ENCODE measurements at places on chromosomes 11 and 22. TPM values are rescaled to one million over a fixed set of nuclear protein-coding genes. Genes with fewer than 3 reads are reported as not detected.
A peak's percentile ranks its signal among the peaks of the same experiment; 100 is the strongest.

- no peaks in the 10 kb centered on the region for H3K4me1 ChIP-seq
- H3K4me3 ChIP-seq, result no peak overlapping the region
- no peaks in the 10 kb centered on the region for H3K27me3 ChIP-seq
- no peak overlapping the region for H3K27ac ChIP-seq
Measured at GRCh38 chr11:27847496-27847895, 147.2 kb upstream of the BDNF start.

DNA sequence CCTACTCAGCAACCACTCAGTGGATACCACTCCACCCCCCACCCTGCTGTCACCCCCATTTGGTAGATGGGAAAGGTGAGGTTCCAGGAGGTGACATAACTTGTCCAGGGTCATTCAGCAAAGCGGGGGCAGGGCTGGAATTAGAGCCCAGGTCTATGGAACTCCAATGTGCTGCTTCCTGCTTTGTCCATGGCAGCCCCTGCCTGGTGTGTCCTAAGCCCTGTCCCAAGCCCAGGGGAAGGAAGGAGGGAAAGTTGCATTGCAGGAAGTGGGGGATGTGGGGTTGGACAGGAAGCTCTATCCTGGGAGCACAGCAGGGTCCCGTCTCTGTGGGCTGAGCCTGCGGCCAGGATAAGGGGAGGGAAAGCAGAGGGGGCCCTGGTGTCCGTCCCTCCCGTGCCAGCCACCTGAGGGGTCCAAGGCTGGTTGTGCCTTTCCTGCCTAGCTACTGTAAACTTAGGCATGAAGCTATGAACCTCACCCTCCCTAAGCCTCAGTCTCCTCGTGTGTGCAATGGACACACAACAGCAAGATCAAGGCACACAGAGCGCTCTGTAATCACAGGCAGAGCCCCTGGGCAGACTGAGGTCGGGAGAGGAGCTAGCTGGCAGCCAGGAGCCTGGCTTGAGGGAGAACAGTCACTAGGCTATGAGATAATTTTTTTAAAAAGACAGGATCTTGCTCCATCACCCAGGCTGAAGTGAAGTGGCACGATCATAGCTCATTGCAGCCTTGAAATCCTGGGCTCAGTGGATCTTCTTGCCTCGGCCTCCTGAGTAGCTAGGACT lies 12.9 kb downstream of the GAL3ST1 start:
- no peaks in the 10 kb centered on the region for H3K27me3 ChIP-seq
- no peaks in the 10 kb centered on the region for H3K4me1 ChIP-seq
- no peak overlapping the region for H3K27ac ChIP-seq
- no peak for DNase-seq
- H3K4me3 ChIP-seq, result no peak overlapping the region

DNA sequence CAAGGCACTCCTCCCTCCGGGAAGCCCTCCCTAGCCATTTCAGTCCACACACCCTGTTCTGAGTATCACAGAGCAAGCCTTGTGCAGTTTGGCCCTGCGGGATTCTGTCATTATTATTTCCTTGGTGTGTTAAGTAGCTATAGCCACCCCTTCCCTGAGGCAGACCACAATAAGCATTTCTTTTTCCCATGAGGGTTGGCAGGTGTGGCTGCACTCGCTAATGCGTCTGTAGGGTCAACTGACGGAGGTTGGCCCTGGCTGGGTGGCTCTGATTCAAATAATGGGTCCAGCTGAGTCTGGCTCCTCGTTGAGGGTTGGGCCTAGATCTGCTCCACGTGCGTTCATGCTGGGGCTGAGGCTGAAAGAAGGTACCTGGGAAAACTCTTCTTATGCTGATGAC lies 5.1 kb downstream of the F2 start:
- no peaks in the 10 kb centered on the region for H3K4me1 ChIP-seq
- H3K27ac ChIP-seq, result no peak overlapping the region
- H3K27me3 ChIP-seq, result no peaks in the 10 kb centered on the region
- DNase-seq, result no peak
- no peaks in the 10 kb centered on the region for H3K36me3 ChIP-seq

DNA sequence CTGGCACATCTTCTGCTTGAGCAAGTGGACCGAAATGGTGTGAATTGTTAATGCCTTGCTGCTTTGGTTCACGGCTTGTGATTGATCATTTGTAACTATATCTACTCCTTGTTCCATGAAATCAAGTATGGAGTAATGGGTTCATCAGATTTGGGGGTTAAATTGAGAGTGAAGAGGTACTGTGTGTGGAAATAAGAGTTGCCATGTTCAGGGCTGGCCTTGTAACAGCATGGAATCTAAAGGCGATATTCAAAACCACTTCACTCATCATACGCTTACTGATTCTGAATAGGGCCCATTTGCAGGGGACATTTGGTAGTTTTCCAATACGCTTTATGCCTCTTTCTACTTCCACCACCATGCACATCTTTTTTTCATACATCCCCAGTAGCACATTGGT lies 122.2 kb downstream of the DCDC1 start:
- no peaks in the 10 kb centered on the region for H3K27me3 ChIP-seq
- no peaks in the 10 kb centered on the region for H3K36me3 ChIP-seq
- no peak overlapping the region for H3K4me3 ChIP-seq
- no peaks in the 10 kb centered on the region for H3K4me1 ChIP-seq
- H3K27ac ChIP-seq, result no peak overlapping the region

- DNase-seq, result no peak
- H3K27ac ChIP-seq, result peak overlapping the region; percentile 82
- peaks cover 49% of the 10 kb centered on the region for H3K4me1 ChIP-seq
- H3K36me3 ChIP-seq, result no peaks in the 10 kb centered on the region
- H3K27me3 ChIP-seq, result no peaks in the 10 kb centered on the region
Measured at GRCh38 chr22:45310331-45310976, 720 bp downstream of the FAM118A start.

DNA sequence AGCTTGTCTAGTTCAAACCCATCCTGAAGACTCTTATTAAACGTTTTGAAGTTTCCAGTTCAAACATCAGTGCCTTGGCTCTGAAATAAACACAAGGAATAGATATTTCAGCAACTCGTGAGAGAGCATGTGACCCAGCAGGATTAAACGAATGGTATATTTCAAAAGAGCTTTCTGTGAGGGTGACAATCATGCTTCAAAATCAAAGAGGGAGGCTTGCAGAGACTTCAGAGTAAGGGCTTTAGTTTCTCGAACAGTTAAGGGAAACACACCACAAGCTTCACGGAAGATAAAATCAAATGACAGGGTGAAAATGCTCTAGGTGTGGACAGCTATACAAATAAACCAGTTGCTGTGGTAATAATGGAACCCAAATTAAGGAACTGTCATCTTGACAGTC lies 1.4 kb downstream of the HPS4 start:
- no peak overlapping the region for H3K4me3 ChIP-seq
- H3K36me3 ChIP-seq, result peaks cover 6% of the 10 kb centered on the region
- H3K4me1 ChIP-seq, result peaks cover 72% of the 10 kb centered on the region
- no peak for DNase-seq

DNA sequence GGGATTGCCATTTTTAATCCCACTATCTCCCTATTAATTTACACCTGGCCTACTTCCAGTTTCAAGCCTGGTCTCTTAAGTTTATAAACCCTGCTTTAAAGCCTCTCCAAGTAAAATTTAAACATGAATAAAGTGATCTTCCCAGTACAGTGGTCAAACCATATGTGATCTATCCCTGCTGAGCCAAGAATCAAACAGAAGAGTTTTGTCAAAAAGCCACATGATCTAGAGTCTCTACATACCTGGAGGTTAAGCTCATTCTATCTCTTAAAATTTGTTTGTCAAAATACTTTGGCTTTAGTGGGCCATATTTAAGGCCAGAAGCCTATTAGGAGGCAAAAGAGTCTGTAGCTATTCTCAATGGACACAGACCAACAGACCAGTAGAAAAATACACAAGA lies 42.9 kb upstream of the DDI1 start:
- H3K36me3 ChIP-seq, result no peaks in the 10 kb centered on the region
- H3K27ac ChIP-seq, result no peak overlapping the region
- no peaks in the 10 kb centered on the region for H3K4me1 ChIP-seq
- no peak overlapping the region for H3K4me3 ChIP-seq
- no peaks in the 10 kb centered on the region for H3K27me3 ChIP-seq

GRCh38 chr11:110908401-110909105 lies 196.3 kb upstream of the ARHGAP20 start:
- no peaks in the 10 kb centered on the region for H3K27me3 ChIP-seq
- no peak overlapping the region for H3K4me3 ChIP-seq
- H3K4me1 ChIP-seq, result peaks cover 21% of the 10 kb centered on the region
- no peak overlapping the region for H3K27ac ChIP-seq

GRCh38 chr11:79336797-79337517 lies 103.9 kb downstream of the TENM4 start:
- no peaks in the 10 kb centered on the region for H3K36me3 ChIP-seq
- H3K4me3 ChIP-seq, result no peak overlapping the region
- no peaks in the 10 kb centered on the region for H3K27me3 ChIP-seq

- peaks cover 13% of the 10 kb centered on the region for H3K4me1 ChIP-seq
- H3K4me3 ChIP-seq, result peak overlapping the region; percentile 86
- no peak for DNase-seq
- H3K27ac ChIP-seq, result peak overlapping the region; percentile 83
- peaks cover 27% of the 10 kb centered on the region for H3K36me3 ChIP-seq
Measured at GRCh38 chr11:67606093-67606491, 644 bp upstream of the NDUFV1 start.

GRCh38 chr11:46248289-46249102 lies 29.0 kb upstream of the CREB3L1 start:
- H3K4me3 ChIP-seq, result no peak overlapping the region
- H3K27me3 ChIP-seq, result no peaks in the 10 kb centered on the region
- no peaks in the 10 kb centered on the region for H3K36me3 ChIP-seq
- no peak overlapping the region for H3K27ac ChIP-seq

DNA sequence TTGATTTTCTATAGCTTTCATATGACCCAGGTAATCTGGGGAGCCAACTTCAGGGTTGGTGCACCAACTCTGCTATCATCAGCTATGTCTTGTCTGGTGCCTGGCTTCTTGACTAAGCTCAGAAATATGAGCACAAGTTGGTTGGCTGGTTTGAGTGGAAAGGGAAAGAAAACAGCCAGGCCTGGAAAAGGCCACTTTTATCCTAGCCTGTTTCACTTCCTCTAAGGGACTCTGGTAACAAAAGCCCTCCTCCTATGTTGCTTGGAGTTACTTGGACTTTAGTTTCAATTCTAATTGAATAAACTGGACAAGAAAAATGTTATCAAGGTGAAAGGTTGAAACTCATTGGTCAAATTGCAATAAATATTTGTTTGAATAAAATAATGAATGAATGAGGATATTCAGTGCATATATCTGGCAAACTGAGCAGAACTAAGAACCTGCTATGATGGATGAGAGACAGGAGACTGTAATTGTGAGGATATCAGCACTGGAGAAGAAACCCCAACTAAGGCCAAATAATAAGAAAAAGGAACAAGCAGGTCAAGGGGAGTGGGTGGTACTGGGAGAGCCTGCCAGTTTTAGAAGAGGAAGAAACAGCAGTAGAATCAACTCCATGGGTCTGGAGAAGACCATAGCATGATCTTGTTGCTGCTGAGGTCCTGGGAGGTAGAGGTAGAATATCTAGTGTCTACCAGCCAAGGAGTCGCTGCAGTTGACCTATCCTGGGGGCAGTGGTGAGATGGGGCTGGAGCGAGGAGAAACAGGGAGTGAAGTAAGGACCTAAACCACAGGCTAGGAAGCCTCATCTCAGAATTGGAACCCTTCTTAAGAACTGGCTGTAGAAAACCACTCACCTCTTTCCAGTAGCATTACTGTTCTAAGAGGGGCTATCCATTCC lies 8.2 kb downstream of the ROBO4 start:
- no peaks in the 10 kb centered on the region for H3K27me3 ChIP-seq
- no peak for DNase-seq
- no peak overlapping the region for H3K27ac ChIP-seq
- H3K4me3 ChIP-seq, result no peak overlapping the region
- no peaks in the 10 kb centered on the region for H3K36me3 ChIP-seq

GRCh38 chr22:23548501-23549197 lies 31.4 kb downstream of the IGLL1 start:
- no peaks in the 10 kb centered on the region for H3K27me3 ChIP-seq
- H3K4me3 ChIP-seq, result no peak overlapping the region
- no peak for DNase-seq

- no peaks in the 10 kb centered on the region for H3K27me3 ChIP-seq
- no peaks in the 10 kb centered on the region for H3K36me3 ChIP-seq
- no peak for DNase-seq
- H3K4me3 ChIP-seq, result no peak overlapping the region
- no peaks in the 10 kb centered on the region for H3K4me1 ChIP-seq
Measured at GRCh38 chr11:114912826-114913225, 234.5 kb downstream of the NXPE2 start.

DNA sequence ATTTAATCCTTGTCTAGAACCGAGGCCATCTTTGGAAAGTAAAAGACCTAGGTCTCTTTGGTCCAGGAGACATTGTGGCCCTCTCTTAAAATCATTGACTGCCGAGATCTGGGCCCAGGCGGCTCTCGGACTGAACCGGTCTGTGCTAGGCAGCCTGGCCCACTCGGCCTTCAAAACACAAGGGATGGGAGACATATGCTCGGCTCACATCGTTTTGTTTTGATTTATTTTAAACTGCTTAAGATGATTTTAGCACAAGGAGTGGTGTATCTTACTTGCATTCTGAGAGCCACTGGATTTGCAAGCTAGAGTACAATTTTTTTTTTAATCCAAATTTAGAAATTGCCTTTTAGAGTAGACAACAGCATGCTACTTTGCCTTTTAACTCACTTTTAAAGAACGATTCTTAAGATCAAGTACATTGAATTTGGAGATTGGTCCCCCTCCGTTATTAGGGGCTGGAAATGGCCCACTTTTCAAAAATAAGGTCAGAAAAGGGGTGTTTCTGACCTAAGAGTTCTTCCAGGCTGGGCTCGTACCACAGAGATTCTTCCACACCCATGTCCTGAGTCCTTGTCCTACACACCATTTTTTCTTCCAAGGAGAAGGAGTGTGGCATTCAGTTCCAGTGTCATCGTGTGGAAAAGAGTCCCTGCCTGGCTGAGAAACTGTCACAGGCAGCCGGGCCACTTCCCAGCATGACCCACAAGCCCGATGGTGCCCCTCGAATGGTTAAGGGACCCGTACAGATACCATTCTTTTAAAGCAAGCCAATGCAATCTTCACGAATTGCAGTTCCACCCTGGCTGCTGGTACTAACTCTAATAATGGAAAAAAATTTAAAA lies 80.5 kb upstream of the WNT7B start:
- no peaks in the 10 kb centered on the region for H3K27me3 ChIP-seq
- H3K27ac ChIP-seq, result peak overlapping the region; percentile 65
- no peak overlapping the region for H3K4me3 ChIP-seq
- no peaks in the 10 kb centered on the region for H3K36me3 ChIP-seq

Gene MUC5B
- not detected for total RNA-seq

Gene KCNE3
- total RNA-seq, result 0.28 TPM

Gene OR51I1
- total RNA-seq, result not detected

Gene F2
- not detected for total RNA-seq

Gene ELF5
- total RNA-seq, result not detected

Gene SORL1
- total RNA-seq, result 660 TPM

Gene ACRV1
- total RNA-seq, result not detected

Gene LRRC32
- 0.38 TPM for total RNA-seq

Gene NLRX1
- 8.8 TPM for total RNA-seq
